ENCODE measurements at places on chromosomes 6 and 20.

DNA sequence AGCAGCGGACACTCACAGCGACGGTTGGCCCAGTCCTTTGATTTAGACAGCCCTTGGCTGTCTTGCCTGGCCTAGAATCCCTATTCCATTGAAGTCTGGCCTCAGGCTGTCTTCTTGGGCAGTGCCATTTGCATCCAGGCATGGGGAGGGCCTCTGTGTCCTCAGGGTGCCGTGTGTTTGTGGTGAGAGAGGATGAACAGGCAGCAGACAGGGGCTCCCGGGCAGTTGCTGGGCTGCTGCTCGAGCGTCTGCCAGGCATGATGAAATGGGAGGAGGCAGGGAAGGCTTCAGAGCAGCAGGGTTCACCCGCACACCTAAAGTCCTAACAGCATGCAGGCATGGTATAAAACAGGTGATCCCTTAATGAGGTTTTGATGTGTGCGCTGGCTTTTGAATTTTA lies 126.9 kb downstream of the SOBP start:
- DNase-seq = no peak

- DNase-seq = peak; percentile 67
Measured at GRCh38 chr6:41161380-41161779, 1.5 kb downstream of the TREM2 start.

- no peak for DNase-seq
Measured at GRCh38 chr6:162149786-162150185, 577.8 kb downstream of the PRKN start.

DNA sequence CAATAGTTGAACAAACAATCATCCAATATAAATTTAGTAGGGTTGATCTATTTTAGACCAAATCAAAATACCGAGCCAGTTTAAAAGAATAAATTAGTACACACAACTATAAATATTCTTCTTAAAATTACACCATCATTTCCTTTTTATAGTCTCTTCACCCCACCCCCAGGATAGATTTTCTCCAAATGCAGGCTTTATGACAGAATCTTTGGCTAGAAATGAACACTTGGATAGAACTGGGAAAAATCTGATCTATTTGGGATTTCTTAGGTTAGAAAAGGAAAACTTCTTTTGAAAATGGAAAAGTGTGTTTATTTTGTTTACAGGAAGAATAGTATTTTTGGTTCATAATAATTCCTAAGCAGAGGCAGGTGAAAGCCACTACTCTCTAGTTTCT lies 74.6 kb downstream of the HMGN3 start:
- DNase-seq = no peak

- no peak for DNase-seq
Measured at GRCh38 chr6:30066082-30066481, 916 bp upstream of the PPP1R11 start.
